ENCODE measurements at places on chromosomes 12 and 14.

- no peak for DNase-seq
Measured at GRCh38 chr12:76012644-76013043, 18.9 kb downstream of the PHLDA1 start.

DNA sequence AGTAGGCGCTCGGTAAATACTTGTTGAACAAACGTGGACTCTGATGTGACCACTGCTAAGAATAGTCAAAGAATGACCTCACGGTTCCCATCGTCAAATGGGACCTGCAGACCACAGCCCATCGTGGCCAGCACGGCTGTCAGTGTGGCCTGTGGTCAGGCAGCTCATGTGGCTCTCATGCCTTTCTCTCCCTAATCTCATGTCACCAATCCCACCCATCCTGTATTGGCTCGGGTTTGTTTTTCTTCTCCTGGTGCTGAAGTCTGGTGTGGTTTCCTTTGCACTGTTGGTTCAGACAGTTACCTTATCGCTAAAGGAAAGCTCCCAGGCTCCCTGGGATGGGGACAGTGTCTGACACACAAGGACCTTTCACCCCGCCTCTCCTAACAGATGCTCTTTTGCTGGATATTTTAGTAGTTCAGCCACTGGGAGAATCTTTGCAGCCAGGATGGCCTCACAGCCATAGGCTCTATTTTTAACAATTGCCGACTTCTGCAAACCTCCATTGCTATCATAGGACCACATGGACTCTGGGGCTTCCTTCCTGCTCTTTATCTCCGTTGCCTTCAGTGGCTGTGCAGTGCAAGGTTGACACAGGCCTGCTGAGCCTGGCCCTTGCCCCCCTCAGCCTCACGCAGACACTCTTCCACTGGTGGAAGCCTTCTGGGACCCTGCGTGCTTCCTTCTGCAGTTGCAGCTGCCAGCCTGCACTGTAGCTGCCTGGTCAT is 293.1 kb upstream of the FKBP4 start:
- DNase-seq: no peak

DNA sequence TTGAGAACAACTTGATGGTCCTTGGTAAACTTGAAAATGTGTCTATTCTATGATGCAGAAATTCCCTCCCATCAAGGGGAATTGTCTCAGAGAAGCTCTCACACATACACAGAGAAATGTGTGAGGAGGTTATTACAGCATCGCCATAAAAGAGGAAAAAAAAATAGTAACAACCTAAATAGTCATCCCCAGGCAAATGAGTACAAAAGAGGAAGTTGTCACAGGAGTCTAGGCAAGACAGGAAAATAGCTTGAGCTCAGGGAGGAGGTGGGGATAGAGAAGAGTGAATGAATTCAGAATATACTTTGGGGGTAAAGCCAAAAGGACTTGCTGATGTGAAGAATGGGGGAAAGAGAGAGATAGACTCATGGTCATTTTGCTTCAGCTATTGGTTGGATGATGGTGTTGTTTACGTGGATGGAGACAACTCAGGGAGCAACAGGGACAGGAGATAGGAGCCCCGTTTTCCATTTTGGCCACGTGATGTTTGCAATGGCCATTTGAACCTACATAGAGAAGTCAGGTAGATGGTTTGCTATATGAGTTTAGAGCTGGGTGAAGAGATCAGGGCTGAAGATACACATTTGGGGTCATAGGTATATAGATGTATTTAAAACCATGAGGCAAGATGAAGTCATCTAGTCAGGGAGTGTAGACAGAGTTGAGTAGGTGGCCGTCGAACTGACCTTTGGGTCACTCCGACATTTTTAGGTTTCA is 20.3 kb downstream of the LRRC74A start:
- DNase-seq: no peak

GRCh38 chr14:58167057-58167456 is 15.0 kb upstream of the ARMH4 start:
- no peak for DNase-seq

DNA sequence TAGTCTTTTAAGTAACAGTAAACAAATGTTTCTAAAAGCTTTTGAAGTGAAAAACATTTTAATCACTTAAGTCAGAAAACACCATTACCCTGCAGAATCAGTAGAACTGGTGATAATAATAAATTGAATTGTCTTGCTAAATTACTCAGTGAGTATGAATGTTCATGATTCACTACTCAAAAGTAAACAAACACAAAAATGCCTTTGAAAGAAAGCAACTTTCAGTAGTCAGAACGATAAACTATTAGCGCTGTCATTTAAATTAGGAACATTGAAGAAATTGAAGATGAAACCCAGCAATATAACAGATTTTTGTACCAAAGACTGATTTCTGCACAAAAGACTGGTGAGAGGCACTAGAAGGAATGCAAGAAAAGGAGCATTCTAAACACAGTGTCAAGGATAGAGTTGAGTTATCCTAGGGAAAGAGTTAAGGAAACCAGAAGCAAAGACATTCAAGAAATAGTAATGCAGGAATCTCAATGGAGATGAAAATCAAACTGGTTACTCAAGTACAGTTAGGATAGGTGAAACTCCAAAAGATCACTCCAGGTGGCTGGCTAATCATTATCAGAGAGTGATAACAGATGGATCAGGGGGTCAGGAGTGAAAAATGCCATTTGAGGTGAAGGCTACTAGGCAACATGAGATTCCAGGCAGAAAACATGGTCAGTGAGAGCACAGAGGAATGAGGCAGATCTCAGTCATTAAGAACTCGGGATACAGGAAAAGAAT is 77.4 kb upstream of the ALG10 start:
- DNase-seq: no peak

DNA sequence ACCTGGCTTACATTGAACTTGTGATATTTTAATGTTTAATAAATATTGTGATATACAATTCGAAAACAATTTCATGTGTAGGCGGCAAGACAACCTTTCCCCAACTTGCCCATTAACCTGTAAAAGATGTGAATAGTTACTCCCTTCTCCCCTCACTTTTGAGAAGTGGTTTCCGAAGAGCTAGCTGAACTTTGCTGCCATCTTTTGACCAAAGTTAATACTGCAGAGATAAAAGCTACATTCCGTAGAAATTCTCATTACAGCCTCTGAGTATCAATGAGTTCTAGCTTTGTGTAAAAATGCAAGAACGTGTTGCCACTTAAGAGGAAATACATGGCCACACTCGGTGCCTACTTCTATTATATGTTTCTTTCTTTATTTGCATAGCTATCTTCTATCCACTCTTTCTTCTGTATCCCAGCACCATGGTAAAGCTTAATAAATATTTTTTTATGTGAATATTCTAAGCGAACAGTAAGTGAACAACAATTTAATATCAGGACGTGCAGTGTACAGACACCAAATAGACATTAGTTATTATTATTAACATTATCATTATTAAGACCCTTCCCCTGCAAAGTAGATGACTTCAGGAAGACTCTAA is 105.1 kb upstream of the TMEM260 start:
- no peak for DNase-seq

DNA sequence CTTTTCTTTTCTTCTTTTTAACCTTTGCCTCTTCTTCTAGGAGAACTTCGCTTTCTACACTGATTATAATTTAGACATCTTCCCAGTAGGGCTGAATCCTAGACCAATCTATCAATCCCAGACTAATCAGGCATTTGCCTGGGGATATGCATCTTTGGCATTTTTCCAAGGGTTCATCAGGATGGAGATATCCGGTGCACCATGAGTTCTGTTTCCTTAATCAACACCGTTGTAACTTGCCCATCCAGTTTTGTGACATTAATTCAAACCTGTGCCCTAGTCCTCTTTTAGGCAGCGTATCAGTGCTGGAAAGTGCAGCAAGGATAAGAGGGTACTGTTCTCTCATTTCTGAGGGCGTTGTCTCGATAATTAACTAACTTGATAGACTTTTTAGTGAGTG is 617 bp upstream of the MGP start:
- DNase-seq: no peak
